ENCODE measurements at places on chromosomes 6 and 20. TPM values are rescaled to one million over a fixed set of nuclear protein-coding genes. Genes with fewer than 3 reads are reported as not detected.

Gene ZSCAN23
- total RNA-seq, result 3.3 TPM

Gene FOXP4
- total RNA-seq, result 3.6 TPM

Gene SMPDL3A
- not detected for total RNA-seq

Gene SCRT2
- total RNA-seq, result not detected

Gene ADGRF5
- not detected for total RNA-seq

Gene EMILIN3
- total RNA-seq, result not detected

Gene METTL24
- not detected for total RNA-seq

DNA sequence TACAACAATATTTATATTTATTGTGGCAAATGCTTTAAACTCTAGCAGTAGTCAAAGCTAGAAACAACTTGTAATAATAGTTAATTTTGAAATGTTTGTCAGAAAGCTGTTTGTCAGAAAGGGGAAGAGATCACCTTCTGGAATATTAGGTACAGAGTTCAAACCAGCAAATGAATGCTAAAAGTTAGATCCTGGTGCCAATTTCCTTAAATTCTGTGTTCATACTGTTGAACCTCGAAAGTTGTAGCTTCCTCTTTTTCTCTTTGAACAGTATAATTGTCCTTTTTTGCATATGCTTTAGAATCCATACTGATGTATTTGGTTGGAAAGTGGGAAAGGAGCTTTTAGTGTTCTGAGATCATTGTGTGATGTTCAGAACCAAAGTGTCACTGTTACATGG lies 22.4 kb downstream of the ITCH start:
- DNase-seq, result peak; percentile 60

DNA sequence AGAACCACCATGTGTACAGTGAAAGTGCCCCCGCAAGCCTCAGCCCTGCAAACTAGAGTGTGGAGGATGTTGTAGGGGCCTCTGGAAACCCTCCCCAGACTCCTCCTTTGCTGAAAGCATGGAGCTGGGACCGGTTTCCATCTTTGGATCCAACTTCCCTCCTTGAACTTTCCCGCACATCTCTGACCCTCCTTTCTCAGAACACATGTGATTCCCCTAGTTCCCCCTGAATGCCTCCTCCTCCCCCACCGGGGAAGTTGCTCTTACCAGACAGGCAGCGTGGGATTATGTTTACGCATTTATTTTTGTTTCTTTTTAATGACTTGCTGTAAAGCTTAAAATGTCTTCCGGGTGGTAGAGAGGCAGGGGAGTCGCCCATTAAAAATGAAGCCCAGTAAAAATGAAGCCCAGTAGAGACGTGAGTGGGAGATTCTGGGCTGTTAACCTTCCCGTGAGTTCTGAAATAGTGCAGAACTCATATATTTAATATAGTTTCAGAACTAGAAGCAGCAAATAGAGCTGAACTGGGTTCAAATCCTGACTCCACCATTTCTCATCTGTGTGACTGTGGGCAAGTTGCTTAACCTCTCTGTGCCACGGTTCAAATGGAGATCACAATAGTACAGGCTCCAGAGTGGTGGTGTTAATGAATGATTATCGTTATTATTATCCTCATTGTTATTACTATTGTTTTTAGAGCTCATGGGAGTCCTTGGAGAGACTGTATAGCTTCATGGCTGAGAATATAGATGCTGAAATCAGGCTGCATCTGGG lies 8.0 kb upstream of the PTPN1 start:
- no peak for DNase-seq

DNA sequence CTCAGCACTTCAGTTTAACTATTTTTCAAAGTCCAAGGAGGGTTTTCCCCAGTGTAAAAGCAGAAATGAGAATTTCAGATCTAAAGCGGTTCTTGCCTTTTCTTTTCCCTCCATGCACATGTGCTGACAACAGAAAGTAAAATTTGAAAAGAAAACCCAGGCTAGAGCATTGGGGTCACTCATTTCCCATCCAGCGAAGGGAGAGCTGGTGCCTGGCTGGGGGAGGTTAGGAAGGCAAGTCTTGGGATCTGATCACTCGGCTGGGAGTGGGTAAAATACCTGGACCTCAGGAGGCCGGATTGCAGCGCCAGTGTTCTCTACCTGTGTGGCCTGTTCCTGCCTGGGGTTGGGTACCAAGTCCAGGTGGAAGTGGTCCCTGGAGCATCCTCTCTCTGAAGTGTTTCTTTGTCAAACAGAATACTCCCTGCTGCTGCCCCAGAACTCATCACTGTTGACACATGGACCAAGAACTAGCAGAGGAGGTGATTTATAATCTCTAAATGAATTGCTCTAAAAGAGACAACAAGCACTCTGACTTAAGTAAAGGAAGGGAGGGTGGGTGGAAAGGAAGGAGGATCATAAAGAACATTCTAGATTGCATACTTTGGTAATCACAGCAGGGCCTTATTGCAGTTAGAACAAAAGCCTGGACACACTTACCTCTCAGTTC lies 136.0 kb downstream of the MTHFD1L start:
- no peak for DNase-seq

DNA sequence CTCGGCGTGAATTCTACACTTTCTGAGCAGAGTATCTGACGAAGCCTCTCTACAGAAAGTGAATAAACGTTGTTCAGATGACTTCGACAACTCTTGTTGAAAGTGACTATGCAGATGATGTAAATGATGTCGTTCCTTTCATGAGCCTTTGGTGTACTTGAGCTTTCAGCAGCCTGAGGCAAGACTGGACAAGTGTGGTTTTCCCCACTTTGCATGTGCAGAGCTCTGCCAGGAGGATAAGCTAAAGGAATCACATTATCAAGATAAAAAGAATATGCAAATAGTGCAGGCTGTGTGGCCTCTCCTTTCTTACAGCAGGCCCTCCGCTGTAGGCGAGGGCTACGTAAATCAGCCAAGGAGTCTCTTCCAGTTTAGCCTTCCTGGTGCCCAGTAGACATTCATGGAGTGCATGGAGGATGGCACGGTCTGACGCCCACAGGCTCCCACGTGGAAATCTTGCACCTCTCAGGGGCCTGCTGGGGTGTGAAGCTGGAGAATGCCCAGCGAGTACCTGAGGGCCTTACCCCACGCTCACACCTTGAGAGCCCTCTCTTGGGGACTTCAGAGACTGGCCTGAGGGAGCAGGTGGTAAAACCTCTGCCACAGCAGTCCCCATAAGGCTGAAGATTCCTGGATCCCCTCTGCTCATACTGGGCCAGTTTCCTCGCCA lies 54.9 kb downstream of the RPP40 start:
- no peak for DNase-seq

GRCh38 chr6:27672113-27672799 lies 199.4 kb upstream of the ZNF184 start:
- DNase-seq, result no peak

DNA sequence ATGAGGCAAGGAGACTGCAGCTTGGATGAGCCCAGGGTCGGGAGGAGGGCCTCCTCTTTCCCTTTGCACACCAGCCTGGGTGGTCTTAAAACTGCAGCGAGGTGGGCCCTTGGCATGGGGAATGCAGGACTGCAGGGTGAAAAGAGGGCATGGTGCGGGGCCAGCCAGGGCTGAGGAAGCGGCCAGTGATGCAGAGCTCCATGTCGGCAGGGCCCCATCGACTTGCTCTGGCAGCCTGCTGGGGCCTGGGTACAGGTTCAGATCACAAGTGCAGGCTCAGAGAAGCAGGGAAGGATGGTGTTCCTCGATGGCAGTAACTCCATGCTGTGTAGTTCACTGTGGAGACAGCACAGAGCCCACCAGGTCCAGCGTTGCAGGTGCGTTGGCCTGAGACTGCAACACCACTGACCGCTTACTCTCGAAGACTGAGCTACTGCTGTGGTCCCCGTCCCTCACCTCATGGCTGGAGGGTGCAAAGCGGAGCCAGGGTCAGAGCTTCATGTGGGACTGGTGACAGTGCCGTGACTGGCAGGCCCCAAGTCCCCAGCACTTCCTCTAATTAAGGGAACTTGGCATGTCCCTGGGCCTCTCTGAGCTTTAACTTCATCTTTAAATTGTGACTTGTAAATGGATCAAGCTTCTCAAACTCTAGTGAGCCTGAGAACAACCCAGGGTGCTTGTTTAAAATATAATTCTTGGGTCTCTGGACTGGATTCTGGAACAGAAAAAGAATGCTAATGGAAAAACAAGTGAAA lies 223.2 kb downstream of the SYNDIG1 start:
- no peak for DNase-seq

DNA sequence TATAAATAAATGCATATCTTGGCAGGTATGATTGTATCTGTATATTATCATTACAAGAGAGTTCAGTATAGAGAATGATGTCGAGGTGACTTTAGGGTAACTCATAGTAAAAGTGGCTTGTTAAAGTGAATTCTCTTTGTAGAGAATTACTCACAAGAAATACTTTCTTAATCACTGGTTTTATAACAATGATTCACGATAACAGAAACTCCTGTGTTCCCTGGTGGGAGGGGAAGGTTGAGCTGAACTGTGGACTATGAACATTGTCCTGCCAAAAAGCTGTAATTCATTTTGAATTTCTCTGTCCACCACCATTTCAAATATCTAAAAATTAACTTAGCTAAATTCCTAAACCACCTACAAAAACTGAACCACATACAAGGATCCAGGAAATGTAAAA lies 7.7 kb downstream of the TPMT start:
- DNase-seq, result no peak

DNA sequence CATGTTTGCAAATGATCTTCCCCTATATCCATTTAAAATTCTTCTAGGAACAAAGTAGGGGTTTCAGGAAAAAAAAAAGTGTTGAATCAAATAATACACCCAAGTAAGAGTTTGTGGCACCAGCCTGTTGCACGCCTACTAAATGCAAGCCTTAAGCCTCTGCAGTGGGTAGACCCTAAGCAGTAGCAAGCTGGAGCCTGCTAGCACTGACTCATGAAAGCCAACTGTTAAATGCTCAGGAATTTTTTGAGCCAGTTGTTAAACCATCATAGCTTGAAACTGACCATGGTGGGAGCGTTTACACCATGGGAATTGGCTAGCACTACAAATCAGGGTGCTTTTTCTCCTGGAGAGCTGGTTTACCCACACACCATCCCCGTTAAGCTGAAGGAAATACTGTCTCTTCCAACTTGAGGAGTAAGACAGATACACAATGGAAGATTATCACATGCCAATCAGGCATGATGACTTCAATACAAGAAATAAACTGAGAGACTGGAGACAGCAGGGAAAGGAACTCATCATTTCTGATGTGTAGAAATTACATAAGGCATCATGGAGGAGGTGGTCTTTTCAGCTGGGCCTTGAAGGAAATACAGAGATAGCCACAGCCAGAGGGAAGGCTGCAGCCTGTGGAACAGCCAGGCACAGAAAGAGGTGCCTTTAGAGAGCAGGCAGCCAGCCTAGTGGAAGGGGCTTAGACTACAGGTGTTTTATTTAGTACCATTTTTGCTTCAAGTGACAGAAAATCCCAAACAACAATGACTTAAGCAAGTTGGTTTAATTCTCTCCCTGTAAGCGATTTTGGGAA lies 110.8 kb downstream of the SNX5 start:
- DNase-seq, result no peak

GRCh38 chr6:7723554-7723953 lies 2.3 kb upstream of the BMP6 start:
- peak; percentile 40 for DNase-seq

DNA sequence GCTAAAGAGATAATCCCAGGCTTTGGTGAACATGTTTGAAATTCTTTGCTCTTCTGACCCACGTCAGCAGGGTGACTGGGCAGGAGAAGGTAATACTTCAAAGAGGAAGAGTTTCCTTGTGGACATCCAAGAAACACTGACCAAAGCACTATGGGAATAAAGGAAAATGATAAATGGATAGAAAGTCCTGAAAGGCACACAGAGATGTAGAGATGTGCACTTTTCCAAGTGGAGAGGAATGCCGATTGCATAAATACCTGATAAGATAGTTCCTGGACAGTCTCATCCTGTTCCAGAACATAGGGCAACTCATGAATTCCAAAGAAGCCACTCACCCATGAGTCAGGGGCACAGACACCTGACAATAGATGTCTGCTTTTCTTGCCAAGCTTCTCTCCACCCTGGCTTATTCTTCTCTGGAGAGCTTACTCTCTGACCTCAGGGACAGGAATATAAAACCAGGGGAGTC lies 191.3 kb upstream of the FOXA2 start:
- no peak for DNase-seq

DNA sequence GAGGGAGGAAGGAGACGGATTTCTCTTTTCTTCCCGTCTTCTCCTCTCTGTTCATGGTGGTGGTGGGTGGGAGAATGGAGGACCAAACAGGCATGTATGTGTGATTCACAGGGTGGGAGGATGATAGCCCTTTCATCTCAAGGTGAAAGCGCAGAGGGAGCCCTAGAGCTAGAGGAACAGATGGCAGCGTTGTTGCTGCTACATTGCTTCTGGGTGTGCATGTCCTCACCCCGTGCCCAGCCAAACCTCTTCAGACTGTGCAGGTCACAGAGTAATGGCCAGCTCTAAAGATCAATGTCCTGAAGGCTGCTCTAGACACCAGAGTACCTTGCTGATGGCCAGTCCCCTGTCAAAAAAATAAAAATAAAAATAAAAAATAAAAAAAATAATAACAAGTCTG lies 301.8 kb downstream of the TBC1D7 start:
- no peak for DNase-seq

GRCh38 chr6:169292338-169293124 lies 38.9 kb upstream of the THBS2 start:
- no peak for DNase-seq

DNA sequence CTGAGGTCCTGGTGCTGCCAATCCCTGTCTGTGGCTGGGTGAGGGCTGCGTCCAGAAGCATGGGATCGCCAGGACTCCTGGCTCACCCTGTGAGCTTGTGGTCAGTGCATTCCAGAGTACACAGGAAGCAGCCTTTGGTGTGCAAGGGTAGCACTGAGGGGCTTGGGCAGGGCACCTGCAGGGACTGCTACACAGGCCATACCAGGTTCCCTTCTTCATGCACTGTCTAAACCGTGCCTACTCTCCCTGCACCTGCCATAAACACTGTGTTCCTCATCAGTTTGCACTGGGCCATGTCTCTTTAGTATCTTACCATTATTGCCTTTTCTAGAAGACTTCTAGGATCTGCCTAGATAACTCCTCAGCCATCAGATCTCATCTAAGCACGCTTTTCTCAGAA lies 72.8 kb upstream of the NKX2-2 start:
- DNase-seq, result no peak

DNA sequence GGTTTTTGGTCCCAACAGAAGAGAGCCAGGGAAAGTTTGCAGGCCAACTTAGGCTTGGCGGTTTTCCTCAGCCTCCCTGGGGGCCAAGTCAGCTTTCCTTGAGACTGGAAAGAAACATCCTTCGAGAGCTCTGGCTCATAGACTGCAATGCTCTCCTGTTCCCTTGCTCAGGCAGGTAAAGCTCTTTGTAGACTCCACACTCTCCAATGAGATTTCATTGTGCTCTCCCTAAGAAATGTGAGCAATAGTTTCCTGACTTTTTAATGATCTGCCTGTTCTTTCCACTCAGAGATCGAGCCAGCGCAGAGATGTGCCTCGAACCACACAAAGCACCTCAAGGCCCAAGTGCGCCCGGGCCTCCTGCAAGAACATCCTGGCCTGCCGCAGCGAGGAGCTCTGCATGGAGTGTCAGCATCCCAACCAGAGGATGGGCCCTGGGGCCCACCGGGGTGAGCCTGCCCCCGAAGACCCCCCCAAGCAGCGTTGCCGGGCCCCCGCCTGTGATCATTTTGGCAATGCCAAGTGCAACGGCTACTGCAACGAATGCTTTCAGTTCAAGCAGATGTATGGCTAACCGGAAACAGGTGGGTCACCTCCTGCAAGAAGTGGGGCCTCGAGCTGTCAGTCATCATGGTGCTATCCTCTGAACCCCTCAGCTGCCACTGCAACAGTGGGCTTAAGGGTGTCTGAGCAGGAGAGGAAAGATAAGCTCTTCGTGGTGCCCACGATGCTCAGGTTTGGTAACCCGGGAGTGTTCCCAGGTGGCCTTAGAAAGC lies 13.9 kb downstream of the TNFAIP3 start:
- DNase-seq, result no peak

Data from Karpas-422 (cell line).